ENCODE measurements at places on chromosomes 3 and 15.
A peak's percentile ranks its signal among the peaks of the same experiment; 100 is the strongest.

DNA sequence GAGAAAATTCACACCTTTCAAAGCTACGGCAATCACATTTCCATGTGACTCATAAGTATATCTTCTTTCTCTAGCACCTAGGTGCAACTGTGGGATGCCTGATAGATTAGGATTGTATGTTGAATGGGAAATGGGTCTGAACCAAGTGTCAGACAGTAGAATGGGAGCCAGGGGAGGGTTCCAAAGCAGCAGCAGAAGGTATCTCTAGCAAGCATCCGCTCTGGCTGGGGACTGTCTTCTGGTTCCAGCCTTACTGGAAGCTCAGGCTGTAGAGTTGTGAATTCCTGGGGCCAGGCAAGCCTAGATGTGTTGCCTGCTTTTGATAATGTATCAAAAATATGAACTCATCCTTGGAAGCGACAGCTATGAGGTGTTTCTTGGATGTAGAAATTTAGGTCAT, 2.1 kb upstream of the CHL1 start:
- DNase-seq: no peak

- no peak for DNase-seq
Observed at GRCh38 chr3:2458816-2459215, 360.1 kb downstream of the CNTN4 start.

DNA sequence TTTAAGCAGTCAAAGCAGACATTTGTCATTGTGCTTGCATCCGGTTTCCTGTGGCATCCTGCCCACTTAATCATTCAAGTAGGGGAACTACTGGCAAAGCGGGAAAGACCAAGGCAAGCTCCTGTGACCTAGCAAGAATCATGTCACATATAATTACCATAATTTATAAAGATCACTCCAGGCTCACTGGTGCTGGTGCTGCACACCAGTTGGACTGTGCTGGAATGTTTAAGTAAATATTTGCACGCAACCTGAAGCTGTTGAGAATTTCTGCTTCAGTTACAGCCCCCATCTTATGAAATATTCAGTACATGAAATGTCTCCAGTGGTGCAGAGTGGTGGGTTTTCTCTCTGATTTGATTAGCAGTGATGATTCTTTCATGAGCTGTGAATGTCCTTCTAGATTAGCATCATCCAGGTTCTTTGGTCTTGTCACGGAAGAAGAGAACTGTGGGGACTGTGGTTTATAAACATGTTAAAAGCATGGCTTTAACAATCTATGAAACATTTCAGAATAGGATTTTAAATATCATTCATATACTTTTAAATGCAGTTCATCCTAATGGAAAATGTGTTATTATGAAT, 621.3 kb upstream of the EPHA6 start:
- no peak for DNase-seq

DNA sequence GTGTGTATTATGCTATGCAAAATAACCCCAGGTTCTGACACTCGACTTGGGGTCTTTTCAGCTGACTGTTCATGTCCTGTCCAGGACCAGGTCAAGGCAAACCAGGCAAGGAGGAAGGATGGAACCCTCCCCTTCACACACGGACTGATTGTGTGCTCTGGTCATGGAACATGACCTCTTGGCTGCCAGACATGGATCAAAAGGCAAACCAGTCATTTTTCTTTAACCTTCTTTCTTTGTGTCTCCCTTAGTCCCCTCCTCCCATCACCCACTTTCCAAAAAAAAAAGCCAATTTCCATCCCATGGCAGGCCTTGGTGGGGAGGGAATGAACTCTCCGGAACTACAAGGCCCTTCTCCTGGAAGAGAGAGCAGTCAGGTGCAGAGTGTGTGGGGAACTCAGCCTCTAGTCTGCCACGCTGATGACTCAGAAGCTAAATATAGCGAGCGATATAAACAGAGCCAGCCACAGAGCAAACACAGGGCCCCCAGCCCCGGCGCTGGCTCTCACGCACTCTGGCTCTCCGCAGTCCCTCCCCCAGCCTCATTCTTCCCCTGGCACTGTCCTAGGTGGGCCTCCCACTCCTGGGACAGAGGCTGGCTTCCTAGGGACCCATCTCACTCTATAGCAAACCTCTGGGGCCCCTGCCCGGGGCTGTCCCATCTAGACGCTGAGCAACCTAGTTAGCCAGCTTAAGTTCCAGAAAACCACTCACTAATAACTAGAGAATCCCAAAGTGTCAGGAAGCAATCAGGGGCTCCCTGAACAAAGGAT, 10.0 kb downstream of the BMF start:
- DNase-seq: peak; percentile 80

DNA sequence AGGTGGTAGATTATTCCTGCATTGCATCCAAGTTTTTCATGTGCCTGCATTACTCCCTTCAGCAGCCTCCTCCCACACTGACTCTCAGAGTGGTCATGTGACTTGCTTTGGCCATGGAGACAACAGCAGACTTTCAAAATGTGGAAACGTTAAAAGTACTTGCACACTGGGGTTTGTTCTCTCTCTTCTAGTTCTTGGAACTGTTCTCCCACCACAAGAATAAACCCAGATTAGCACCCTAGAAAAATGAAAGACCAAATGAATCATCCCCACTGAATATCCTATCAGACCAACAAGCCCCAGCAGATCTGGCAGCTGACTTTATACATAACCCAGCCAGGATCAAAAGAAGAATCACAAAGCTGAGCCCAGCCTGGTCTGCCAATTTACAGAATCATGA, 398.5 kb downstream of the VPS13C start:
- no peak for DNase-seq

DNA sequence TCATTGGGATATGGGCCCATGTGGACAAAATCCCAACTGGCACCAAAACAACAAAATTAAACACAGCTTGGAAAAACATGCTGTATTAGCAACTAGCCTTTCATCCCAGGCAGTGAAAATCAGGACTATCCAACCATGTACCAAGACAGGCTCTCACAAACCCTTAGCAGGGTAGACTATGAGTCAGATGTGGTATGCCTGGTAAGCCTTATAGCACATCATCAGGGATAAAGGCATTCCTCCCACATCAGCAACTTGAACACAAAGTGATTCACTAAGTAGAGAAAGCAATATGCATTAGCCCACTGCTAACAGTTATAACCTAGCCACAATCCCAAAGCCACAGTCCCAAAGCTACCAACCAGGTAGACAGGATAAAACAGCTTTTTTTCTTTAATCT, 8.0 kb downstream of the CEP152 start:
- peak; percentile 90 for DNase-seq

- DNase-seq: no peak
Observed at GRCh38 chr3:170360466-170360865, 3.0 kb downstream of the SKIL start.

DNA sequence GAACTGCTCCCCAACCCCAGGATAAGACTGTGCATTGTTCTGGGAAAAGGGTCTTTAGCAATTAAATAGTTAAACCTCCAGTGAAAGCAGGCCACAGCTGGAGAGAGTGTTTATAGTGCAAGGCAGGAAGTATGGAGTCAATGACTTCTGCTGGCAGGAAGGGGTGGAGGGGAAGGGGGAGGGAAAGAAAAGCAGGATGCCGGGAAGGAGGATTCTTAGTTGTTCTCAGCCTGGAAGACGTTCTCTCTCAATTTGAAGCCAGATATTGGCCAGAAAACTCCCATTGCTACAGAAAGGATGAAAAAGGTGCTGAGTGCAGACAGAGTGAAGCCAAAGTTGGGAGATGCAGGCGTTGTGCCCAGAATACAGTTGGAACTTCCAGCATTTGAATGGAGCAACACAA, 35.7 kb upstream of the ACTL6A start:
- DNase-seq: no peak

DNA sequence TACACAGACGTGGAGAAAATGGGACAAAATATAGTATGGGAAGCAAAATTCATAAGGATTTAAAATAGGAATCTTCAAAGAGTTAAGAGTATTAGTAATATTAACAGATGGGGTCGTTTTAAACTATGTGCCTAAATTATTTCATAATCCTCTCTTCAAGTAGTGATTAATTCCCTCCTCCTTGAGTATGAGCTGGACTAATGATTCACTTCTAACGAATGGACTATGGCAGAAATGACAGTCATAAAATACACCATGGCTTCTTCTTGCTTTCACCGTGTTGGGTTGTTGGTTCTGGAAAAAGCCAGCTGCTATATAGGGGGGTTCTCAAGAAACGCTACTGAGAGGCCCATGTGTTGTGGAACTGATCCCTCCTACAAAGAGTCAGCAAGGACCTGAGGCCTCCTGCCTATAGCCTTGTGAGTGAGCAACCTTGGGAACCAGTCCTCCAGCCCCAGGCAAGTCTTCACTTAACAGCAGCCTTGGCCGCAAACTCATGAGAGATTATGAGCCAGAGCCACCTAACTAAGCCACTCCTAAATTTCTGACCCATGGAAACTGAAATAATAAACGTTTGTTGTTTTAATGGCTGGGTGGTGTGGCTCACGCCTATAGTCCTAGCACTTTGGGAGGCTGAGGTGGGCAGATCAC, 64.8 kb upstream of the ABHD2 start:
- no peak for DNase-seq

DNA sequence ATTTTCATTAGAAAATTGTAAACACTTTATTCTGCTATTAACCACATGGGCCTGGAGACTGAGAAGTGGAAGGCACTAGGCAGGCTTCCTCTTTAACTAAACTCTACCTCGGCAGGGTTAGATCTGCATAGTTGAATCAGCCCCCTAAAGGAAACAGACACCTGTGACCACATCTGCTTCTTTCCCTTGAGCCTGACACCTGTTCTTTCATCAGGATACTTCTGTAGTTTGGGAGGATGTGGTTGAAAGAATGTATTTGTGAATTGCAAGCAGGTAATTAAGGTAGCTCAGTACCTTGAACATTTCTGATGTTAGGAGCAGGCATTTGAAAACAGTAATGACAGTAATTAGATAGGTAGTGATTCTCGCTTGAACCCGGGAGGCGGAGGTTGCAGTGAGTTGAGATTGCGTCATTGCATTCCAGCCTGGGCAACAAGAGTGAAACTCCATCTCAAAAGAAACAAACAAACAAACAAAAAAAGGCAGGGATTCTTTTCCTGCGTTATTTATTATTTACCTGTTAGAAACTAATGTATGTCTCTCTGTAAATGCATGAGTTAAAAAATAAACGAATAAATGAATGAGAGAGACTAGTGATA, 468.5 kb downstream of the NLGN1 start:
- no peak for DNase-seq

- no peak for DNase-seq
Observed at GRCh38 chr15:63018639-63019038, 23.9 kb upstream of the TPM1 start.

DNA sequence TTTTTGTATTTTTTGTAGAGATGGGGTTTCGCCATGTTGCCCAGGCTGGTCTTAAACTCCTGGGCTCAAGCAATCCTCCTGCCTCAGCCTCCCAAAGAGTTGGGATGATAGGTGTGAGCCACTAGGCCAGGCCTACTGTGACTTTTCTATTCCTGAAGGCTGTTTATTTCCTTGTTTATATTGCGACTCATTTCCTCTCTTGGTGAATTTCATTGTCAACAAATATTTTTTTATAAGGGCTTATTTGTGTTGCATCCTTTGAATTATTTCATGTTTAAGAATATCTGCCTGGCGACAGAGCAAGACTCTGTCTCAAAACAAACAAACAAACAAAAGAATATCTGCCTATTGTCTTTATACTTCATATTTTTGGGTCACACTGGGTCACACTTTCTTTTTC, 29.4 kb upstream of the MCCC1 start:
- DNase-seq: no peak

GRCh38 chr3:184524981-184525336, 36.6 kb upstream of the EPHB3 start:
- no peak for DNase-seq

DNA sequence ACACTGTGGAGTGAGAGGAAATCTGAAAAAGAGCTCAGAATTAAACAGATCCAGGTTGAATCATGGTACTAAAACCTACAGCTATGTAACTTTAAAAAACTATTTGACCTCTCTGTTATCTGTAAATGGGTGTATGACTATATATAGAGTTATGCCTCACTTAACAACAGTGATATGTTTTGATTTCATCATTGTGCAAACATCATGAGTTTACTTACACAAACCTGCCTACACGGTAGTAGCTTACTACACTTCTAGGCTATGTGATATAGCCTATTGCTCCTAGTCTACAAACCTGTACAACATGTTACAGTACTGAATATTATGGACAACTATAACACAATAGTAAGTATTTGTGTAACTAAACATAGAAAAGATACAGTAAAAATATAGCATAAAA, 191.6 kb upstream of the MEIS2 start:
- no peak for DNase-seq

DNA sequence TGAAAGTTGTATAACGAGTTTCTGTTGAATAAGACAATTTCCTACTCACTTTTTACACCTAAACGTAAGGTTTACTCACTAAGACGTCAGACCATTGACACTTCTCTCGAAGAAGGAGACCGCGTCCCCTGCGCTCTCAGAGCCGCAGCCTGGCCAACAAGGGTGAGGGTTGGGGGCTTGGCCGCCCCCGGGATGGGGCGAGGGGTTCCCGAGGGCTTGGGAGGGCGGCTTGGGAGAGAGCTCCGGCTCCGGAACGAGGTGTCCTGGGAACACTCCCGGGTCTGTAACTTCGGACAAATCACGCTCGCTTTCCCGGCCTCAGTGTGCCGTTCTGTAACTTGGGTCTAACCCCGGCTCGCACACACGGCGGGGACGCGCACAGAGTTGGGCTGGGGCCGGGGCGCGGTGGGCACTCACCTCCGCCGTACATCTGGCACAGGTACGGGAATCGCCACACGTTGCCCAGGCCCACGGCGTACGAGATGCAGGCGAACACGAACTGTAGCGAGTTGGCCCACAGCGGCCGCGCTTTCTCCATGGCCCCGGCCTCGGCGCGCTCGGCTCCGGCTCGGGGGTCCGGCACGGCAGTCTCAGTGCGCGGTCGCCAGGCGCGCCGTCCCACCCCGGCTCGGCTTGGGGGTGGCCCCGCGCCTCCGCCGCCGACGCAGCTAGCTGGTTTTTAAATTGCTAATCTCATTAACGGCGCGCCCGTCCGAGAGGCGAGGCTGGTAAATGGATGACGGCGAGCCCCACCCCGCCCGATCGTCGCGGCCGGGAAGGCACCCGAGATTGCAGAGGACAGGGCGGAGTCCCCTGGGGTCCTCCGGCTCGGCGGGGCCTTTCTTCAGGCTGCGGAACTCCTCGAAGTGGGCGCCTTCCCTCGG, at the start of gene SLC6A20:
Gene SLC6A20, minus strand, starts transcription at position 655 of the 884 bp plus-strand sequence. Its CDS starts 117 bp downstream, at position 538.
- DNase-seq: no peak

- DNase-seq: no peak
Observed at GRCh38 chr3:119289404-119289770, 4.8 kb upstream of the ARHGAP31 start.

GRCh38 chr15:31364301-31365031, 37.8 kb downstream of the KLF13 start:
- no peak for DNase-seq
